ENCODE measurements at places on chromosomes 4 and X.

- DNase-seq: no peak
These were observed 245.3 kb upstream of the JADE1 start for GRCh38 chr4:128564081-128564630.

DNA sequence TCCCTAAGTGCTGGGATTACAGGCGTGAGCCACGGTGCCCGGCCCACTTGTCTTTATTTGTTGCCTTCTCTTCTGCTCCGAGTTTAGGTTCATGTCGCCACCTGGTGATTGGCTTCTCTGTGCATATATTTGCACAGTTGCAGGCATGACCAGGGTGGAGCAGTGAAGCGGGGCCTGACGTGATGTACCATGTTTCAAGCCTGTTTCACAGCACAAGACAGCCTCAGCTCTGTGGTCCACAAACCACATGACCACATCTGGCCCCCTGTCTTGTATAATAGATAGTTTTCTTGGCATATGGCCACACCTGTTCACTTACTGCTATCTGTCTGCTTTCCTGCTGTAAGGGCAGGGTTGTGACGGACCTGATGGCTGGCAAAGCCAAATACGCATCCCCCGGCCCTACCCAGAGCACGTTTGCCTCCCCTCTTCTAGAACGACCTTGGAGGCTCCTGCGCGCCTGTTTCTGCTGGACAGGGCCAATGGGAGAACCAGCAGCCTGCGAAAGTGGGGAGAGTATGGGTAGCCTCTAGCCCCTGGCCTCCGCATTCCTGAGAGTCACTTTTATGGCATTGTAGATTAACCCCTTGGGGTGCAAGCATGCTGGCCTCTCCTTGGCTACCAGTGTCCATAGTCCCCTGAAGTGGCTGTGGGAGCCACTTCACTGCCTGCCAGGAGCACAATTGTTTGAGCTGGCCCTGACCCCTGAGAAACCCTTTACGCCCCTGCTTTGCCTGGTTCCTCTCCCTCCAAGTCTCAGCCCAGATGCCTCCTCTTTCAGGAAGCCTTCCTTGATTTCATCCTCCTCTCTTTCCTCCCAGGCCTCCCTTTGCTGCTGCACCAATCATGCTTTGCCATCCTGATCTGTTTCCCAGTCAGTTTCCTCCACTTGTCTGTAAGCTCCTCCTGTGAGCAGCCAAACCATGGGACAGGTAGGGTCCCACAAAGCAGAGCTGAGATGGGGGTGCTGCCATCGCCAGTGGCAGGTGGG is 6.0 kb upstream of the SH3TC1 start:
- DNase-seq: no peak

DNA sequence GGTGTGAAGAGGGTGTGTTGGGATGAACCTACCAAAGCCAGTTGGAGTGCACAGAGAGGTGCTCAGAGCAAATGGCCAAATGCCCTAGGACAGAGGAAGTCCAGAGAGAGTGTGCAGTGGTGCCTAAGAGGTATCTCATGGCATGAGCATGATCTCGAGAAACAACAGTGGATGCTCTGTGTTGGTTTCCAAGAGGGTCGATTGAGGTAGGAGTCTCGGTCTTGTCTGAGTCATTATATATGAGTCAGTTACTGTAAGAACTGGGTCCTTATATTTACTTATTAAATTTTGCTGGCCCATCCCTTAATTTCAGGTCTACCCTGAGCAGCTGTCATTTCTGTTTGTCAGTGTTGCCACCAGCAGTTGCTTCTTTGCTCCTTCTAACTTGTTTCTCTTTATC is 86.6 kb upstream of the TMEM150C start:
- DNase-seq: no peak

DNA sequence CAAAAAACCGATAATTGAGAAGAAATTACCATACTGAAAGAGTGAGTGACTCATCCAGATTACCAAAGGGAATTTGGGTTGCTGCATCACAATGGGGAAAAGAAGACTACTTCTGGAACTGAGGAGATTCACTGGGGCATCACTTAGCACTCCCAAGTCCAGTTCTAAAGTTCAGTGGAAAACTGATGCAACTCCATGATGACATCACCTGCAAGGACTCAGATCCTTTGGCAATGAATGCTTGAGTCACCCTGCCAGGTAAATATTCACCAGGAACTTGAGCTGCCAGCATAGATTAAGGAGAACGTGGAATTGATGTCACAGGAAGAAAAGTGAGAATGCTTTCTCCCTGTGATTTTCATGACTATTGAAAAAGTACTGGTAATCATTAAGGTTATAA is 32.0 kb upstream of the SMIM10L2A start:
- no peak for DNase-seq

DNA sequence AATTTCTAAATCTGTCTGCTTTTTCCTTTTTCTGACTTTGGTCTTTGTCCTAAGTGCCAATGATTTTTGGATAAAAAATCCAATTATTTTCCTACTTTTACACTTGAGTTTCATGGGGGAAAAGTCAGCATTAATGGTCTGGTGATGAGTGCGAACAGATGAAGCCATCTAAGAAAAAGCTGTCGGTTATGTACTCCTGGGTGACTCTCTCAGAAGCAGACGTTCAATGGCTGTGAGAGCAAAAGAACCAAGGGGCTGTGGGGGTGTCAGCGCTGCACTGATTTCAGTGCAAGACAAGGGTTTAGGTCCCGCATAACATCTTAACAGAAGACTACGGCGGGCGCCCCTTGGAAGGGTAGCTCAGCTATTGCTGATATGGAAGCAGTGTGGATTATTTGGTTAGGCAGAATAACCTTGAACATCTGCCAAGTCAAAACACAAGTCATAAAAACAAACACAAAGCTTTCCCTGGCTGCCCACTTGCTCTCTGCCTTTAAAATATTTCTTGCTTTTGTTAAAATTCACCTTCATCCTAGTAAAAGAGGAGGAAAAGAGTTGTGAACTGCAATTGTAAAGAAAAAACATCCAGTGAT is 240.5 kb downstream of the MAML3 start:
- no peak for DNase-seq

GRCh38 chr4:46385235-46385634 is 4.7 kb downstream of the GABRA2 start:
- DNase-seq: no peak

Data from activated CD8-positive, alpha-beta memory T cell treated with anti-CD3 and anti-CD28 coated beads for 1 hour (primary cell).